H7 (cell line): ENCODE measurements at places on chromosomes 6 and 20. TPM values are rescaled to one million over a fixed set of nuclear protein-coding genes. Genes with fewer than 3 reads are reported as not detected.

LAMA5 gene
- total RNA-seq, result 61.0 and 90.8 TPM in 2 replicates

GFRA4 gene
- not detected in 2 replicates for total RNA-seq

STMN3 gene
- total RNA-seq, result 24.9 and 32.7 TPM in 2 replicates

XPO5 gene
- total RNA-seq, result 70.9 and 78.3 TPM in 2 replicates

GRCh38 chr20:4089756-4090487, 74.6 kb upstream of the RNF24 start:
- no peak for DNase-seq

DNA sequence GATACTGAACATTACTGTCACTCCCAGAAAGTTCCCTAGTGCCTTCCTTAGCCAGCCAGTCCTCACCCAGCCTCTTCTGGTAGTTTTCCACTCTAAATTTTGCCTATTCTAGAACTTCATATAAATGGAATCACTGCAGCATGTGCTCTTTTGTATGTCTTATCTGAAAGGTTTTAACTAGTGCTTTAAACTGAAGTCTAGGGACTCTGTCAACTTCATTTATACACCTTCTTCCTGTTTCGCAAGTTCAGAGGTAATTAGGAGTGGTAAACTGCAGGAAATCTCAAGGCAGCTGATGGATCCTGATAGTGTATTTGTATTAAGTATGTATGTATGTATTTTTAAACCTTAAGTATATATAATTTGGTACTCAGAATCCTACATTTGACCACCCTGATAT, 94.3 kb downstream of the TCP11 start:
- no peak for DNase-seq

DNA sequence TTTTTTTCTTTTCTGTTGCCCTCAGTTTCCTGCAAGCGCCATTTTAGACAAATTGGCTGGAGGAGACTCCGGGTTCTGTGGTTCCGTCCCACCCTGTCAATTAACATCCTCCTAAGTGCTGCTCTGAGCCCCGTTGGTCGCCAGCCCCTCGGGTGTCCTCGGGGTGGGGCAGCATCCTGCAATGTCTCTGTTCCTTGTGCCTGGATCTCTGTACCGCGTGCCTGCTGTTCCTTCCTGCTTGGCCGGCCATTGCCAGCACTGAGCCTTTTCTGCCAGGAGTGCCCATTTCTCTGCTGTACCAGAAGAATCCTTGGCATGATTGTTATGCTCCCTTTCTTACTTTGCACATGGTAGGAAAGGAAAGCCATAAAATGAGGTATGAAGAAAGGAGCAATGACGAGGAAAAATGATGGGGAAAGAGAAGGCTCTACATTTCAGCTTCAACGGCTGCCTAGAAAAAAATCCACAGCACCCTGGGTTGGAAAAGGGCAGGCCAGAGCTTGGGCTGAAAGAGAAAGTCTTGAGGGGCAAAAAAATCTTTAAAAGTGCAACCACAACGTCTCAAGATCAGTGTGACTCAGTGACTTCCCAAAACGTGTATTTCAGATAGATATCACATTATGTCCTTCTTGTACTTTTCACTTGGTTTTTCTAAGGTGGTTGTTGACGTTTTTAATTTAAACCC, 256.7 kb downstream of the CLIC5 start:
- DNase-seq, result no peak

DNA sequence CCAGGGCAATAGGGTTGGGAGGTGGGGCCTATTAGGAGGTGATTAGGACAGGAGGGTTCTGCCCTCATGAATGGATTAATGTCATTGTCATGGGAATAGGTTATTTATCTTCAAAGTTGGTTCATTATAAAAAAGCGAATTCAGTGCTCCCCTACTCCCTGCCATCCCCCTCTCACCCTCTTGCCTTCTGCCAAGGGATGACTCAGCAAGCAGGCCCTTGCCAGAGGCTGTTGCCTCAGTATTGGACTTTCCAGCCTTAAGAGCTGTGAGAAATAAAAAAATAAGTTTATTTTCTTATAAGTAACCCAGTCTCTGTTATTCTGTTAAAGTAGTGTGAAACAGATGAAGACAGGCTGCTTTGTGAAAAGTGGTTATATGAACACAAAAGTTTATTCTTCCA, 381.1 kb upstream of the ZFP64 start:
- DNase-seq, result no peak

DNA sequence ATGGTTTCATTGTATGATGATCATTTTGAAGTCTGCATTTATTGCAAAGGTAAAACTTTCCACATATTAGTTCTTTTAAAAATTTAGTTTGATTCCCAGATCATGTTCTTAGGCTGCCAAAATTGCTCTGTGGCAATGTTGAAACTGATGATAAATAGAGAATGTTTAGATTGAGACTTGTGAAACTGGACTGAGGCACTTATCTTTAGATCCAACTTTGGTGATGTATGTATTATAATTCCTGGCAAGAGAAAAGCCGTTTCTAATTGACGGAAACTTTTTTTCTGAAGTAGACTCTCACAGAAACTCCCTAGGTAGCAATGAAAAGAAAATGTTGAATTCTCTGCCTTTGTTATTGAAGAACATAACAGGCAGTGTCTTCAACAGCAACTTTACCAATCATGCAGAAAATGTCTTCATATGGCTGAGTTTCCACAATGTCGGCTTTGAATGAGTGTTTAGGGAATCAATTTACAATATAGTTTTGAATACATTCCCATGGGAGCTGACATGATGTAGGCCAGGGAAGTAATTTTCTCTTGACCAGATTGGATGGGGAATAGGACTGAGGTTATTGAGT, 456.2 kb downstream of the CD109 start:
- no peak for DNase-seq

- no peak for DNase-seq
These were observed 18.4 kb upstream of the AKAP7 start for GRCh38 chr6:131116755-131117360.
